ENCODE measurements at places on chromosomes 11 and 22.

DNA sequence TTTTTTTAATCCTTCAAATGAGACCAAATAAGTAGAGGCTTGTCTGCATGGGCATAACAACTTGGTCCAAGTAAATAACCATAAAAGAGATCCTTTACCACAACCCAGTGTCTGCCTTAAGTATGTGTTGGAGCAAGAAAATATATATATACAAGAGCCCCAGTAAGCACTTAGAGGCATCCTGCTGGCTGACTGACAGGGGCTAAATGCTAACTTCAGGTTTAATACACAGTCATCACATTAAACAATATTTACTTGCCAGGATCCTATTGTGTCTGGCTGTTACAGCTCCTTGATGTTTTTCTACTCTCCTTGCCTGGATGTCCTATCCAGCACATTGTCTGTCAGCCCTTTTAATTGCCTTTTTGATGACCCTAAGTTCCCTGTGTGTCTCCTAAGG, 37.5 kb upstream of the MMP20 start:
- DNase-seq: no peak

- no peak for DNase-seq
Measured at GRCh38 chr11:121476379-121477032, 23.7 kb upstream of the SORL1-AS1 start.

DNA sequence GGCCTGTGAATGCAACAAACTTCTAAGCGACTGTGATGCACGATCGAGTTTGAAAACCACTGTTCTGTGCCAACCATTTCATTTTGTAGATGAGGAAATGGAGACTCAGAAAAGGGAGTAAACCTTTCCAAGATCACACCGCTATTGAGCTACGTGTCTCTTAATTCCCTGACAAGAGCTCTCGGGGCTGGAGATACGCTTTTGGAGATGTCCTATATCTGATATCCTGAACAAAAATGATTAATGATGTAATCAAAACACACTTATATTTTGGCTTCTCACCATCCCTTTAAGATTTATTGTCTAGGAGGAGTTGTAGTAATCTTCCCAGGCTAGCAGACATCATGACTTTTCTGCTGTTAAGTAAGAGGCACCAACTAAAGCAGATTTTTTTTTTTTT, 1.7 kb upstream of the PARVA start:
- DNase-seq: no peak

GRCh38 chr11:125939081-125939521, 6.7 kb upstream of the VSIG10L2 start:
- DNase-seq: no peak

DNA sequence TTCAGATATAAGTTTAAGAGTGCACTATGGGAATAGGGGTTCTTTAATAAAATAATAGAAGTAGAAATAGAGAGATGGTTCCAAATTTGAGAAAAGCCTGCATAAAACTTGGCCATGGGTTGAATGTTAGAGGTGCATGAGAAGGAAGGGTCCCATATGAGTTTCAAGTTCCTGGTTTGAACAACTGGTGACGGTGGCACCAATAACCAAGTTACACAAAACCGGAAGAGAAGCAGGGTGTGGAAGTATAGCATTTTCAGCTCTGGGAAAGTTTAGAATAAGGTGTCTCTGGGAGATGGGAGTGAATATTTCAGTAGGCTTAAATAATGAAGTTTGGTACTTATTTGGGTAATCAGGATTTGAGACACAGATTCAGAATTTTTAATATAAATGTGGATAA, 2.4 kb downstream of the CASP1 start:
- no peak for DNase-seq

DNA sequence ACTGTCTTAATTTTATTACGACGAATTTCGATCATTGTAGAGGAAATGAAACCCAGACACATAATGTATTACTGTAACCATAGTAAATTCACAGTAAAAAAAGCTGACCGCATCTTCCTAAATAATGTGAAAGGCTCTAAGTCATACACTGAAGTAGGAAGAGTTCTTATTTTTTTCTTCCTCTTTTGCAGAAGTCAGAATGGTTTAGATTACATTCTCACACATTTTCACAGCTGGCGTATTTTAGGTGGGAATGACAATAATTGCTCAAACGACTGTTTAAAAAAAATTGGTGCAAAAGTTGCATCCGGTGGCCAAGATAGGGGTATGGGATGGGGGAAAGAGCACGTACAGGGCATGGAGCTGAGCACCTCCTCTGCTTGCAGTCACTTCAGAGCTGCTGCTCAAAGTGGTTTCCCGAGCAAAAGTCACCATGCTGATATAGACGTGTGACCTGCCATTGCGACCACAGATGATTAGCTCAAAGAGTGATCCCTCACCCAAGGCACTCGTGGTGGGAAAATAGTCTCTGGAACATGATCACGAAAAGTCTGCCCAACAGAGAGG, 35.3 kb downstream of the MMP13 start:
- DNase-seq: no peak

DNA sequence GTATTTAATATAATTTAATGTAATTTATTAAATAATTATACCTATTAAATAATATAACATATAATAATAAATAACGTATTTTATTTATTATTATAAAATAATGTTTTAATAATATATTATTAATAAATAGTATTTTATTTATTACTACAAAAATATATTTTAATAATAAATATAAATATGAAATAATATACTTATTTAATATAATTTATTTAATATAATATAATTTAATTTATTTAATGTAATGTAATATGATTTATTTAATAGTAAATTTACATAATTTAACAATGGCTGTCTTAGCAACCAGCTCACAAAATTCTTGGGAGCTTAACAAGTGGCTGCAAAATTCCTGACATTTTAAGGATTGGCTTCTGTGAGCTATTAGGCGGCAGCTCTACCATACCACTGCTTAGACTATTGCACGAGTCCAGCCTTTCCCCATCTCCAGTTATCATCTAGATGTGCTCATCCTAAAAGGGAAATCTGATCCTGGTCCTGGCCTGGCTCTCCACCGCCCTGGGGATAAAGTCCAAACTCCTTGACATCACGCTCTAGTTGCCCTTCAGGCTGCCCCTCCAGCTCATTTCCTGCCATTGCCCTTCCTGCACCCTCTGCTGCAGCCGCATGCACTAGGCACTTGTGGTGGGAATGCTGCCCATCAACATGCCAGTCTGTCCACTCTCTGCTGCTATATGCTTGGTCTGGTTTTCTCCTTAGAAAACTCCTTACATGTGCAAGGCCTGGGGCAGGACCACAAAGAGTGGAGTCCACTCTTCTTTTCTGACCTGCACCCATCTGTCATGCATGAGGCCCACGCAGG, 9.8 kb downstream of the MMP20 start:
- no peak for DNase-seq

- no peak for DNase-seq
Measured at GRCh38 chr22:48886604-48887393, 940.9 kb downstream of the BRD1 start.

GRCh38 chr11:79262221-79262620, 178.6 kb downstream of the TENM4 start:
- DNase-seq: no peak

Data from caudate nucleus (tissue), 63 donors.